ENCODE measurements at places on chromosomes 13 and 19.

DNA sequence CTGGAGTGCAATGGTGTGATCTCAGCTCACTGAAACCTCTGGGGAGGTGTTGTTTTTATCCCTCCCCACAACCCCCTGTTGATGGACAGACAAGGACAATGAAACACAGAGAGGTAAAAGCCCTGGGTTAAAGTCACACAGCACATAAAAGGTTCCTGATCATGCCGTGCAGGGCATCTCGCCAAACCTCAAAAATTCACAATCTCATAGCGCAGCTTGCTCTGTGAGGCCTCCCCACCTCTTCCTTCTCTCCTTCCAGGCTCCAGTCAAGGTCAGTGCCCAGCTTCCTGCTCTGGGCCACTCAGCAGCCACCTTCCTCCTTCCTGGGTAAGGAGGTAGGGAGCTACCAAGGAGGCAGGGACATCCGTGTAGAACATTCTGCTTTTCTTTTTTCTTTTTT is 2.3 kb downstream of the FUT2 start:
- peak; percentile 71 for DNase-seq

- DNase-seq = no peak
Observed at GRCh38 chr13:61144834-61145593, 270.6 kb downstream of the PCDH20 start.

DNA sequence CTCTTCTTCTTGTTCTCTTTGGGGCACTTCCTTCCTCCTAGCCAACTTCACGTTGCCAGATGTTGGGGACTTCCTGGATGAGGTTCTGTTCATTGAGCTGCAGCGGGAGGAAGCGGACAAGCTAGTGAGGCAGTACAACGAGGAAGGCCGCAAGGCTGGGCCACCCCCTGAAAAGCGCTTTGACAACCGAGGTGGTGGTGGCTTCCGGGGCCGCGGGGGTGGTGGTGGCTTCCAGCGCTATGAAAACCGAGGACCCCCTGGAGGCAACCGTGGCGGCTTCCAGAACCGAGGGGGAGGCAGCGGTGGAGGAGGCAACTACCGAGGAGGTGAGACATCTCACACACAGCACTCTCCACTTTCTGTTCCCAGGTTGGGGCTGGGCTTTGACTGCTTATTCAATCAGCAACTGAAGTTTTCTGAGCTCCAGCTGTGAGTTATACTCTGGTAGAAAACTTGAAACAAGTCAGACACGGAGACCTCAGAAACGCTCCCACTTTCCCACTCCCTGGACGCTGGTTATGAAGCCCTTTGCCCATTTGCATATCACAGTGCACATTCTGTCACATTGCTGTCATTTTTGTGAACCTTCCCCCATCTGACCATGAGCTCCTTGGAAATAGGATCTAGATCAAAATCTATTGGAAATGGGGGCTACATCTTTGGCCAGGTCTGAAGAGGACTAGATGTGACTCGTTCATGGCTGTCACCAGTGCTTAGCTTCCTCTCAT is 7.2 kb upstream of the CCDC97 start:
- DNase-seq = no peak

GRCh38 chr13:59641817-59642216 is 521.9 kb downstream of the DIAPH3 start:
- no peak for DNase-seq

DNA sequence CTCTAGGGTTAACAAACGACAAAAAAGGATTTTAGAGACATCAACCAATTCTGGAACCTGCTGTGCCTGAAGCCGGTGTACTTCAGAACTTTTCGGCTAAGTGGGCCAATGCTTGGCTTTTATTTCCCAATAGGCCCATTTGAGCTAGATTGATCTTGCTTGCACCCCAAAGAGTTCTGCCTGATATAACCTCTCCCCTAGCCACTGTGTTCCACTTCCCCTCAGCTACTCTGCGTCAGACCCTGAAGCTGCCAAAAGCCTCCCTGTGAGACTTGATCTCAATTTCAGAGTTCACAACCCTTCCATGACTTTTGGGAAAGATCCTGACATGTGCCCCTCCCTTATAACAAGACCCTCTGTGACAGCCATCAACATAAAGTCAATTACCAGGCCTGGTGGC is 5.6 kb upstream of the SIGLEC14 start:
- DNase-seq = no peak

DNA sequence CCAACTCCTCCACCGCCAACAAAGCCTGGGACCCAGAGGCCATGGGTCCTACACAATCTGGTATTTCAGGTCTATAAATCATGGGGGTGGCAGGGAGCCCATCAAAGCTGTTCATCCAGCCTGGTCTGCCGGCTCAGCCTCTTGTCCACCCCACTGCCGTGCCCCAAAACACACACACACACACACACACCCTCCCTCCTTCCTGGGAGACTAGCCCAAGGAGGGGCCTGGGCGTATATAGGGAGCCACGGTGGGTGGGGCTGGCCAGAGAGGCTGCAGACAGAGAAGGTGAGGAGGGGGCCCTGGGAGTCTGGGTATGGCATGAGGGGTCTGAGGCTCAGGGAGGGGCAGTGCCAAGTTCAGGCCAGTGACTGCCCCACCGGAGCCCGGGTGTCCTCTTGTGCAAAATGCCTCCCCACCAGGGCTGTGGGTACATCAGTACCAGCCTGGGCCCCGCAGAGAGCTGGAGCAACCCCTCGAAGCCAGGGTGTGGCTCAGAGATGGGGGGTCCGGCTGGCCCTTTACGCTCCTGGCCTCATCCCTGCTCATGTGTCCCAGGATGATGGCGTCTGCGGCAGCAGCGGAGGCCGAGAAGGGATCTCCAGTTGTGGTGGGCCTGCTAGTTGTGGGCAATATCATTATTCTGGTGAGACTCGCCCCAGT is at the start of gene UPK1A:
TSS of gene UPK1A (plus strand) at position 267 of the 663 bp plus-strand sequence. CDS start at position 563, 296 bp downstream.
- DNase-seq = no peak

DNA sequence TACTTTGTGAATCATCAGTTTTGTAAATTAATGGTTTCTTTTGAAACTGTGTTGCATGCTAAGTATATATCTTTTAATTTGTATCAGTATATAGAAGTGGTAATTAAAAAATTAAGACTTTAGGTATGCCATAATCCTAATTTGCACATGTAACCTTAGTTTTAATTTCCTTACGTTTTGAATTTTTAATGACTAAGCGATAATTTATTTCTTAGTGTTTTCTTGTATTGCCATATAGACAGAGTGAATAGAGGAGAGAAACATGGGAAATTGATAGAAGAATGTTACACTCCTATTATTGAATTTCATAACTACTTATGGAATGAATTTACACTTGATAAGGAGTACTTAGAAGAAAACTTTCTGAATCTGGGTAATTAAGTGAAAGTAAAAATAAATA is 29.5 kb downstream of the LPAR6 start:
- no peak for DNase-seq

GRCh38 chr13:32530841-32531253 is 7.7 kb downstream of the N4BP2L2 start:
- DNase-seq = peak; percentile 44

- no peak for DNase-seq
Observed at GRCh38 chr19:34984287-34984686, 15.8 kb upstream of the GRAMD1A start.

- no peak for DNase-seq
Observed at GRCh38 chr19:43126720-43127119, 44.2 kb upstream of the PSG2 start.

- no peak for DNase-seq
Observed at GRCh38 chr13:25267715-25268114, 19.6 kb downstream of the MTMR6 start.

- no peak for DNase-seq
Observed at GRCh38 chr19:2343289-2343982, 15.0 kb downstream of the SPPL2B start.

DNA sequence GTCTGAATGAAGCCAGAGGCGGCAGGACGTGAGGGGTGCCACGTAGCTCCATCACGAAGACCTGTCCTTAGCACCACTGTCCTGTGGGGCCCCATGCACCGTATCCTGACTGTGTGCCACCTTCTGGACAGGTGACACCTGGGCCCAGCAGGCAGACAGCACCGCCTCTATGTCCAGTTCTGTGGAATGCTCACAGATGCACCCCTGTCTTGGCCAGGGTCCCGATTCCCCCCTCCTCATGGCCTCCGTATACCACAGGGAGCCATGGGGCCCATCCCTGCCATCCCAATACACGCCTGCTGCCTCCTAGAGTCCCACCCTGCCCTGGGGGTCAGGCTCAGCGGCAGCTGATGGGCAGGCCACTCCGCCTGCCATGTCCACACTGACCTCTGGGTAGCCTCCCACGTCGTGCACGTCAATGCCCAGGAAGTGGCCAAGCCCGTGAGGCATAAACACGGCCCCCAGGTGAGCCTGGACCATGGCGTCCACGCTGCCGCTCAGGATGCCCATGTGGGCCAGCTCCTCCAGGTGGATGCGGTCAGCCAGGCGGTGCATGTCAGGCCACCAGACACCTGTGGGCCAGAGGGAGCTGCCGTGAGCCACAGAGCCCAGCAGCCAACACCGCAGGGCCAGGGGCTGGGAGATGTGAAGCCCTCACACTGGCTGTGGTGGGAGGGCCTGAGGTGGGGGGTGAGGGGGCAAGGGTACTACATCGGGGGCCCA is 17.6 kb downstream of the CEBPG start:
- no peak for DNase-seq

DNA sequence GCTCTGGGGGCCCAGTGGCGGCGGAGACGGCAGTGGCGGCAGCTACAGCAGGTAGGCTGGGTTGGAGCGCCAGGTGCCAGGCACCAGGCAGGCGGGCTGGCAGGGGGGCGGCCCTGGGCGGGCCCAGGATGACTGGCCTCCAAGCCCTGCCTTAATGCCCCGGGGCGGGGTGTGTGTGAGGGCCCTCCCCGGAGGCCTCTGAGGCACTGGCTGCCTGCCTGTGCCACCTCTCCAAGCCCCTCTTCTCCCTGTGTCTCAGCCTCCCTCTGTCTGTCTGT is at the start of gene KLK11:
TSS of gene KLK11 (minus strand) at position 63 of the 278 bp plus-strand sequence. CDS start 985 bp downstream, outside the sequence.
- no peak for DNase-seq

- no peak for DNase-seq
Observed at GRCh38 chr19:19151418-19151817, 13.1 kb upstream of the TMEM161A start.

GRCh38 chr13:34086281-34086680 is 268.3 kb downstream of the RFC3 start:
- no peak for DNase-seq

- no peak for DNase-seq
Observed at GRCh38 chr13:77019756-77020155, 7.2 kb downstream of the FBXL3 start.

DNA sequence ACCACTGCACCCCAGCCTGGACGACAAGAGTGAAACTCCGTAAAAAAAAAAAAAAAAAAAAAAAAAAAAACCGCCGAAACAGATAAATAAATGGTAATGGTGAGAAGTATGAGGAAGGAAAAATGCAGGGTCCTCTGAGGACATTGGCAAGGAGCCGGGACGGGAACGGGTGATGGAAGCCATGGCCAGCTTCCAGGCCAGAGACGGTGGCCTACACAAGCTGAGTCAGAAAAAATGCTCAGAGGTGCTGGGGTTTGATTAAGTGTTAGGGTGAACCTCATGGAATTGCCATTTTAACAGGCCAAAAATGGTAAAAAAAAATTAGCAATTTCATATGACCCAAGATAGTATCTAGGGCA is 866 bp upstream of the ZSWIM4 start:
- DNase-seq = peak; percentile 79

- no peak for DNase-seq
Observed at GRCh38 chr19:40274585-40275544, 10.3 kb downstream of the AKT2 start.

DNA sequence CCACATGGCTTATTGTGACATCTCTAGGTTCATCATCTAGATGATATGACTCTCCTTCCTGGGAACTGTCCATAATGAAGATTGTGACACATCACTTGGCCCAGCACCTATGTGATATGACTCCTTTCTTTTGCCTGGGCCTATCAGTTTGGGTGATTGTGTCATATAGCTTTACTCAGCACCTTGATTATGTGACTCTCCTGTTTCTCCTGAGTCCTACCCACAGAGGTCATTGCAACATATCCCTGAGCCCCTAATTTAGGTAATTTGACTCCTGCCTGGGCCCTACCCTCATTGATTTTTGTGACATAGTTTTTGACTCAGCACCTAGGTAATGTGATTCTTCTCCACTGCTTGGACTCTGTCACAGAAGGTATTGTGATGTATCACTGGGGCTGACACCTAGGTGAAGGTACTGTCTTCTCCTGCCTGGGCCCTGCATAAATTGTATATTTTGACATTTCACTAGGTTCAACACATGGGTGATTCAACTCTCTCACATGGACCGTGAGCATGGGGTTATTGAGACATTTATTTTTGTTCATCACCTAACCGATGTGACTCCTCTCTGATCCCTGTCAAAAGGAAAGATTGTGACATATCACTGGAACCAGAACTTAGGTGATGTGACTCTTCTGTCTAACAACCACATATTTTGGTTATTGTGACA is 26.2 kb upstream of the ZNF254 start:
- DNase-seq = no peak

DNA sequence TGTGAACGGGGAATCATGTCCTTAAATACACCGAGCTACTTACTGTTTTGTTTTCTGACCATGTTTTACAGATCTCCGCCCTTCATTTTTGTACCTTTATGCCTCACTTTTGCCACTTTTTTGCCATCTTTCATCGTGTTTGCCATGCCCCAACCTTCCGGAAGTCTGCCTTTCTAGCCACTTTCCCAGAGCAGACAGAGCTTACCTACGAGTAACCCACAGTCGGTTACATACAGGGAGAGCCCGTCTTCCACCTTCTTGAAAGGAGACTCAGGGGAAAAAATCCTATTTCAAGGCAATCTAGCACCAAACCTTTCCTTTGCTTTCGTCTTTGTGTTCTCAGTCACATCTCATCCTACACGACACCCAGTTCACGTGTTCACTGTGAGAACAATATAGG is 26.1 kb downstream of the RFPL4AL1 start:
- no peak for DNase-seq

- peak; percentile 41 for DNase-seq
Observed at GRCh38 chr19:50330365-50331078, 1.3 kb upstream of the KCNC3 start.

- peak; percentile 36 for DNase-seq
Observed at GRCh38 chr19:30224689-30225606, 147.2 kb upstream of the ZNF536 start.

GRCh38 chr19:42411581-42412178 is 15.5 kb downstream of the LIPE start:
- DNase-seq = no peak

- DNase-seq = no peak
Observed at GRCh38 chr19:52331757-52332156, 4.3 kb upstream of the ZNF610 start.

DNA sequence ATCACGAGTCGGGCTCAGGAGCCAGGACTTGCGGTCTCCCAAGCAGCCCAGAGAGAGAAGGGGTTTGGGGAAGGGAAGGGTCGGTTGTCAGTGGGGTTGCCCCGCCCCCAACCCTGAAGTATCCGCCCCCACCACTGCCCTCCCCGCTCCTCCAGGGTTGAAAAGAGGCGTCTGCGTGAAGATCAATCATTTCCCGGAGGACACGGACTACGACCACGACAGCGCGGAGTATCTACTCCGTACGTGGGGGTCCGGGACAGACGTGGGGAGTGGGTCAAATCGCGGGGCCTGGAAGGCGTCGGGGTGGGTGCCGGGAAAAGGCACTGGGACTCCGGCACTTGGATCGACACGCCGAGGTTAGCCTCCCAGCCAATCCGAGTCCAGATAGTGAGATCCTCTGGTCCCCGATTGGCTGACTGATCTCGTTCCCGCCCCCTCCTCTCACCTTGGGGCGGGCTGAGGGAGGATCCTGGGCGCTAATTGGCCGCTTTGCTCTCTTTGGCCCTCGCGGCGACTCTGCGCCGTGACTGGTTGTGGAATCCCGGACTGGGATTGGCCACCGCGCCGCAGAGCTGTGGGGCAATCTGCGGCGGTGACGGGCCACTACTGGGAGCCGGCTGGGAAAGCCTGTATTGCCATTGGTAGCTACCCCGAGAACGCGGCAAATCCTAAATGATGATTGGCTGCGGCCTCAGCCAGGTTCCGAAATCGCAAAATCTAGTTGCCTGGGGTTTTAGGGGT is 13.3 kb upstream of the CACNG6 start:
- peak; percentile 87 for DNase-seq

Measured in AG08395 (cell line).